ENCODE measurements at places on chromosomes 4 and X.
A peak's percentile ranks its signal among the peaks of the same experiment; 100 is the strongest.

DNA sequence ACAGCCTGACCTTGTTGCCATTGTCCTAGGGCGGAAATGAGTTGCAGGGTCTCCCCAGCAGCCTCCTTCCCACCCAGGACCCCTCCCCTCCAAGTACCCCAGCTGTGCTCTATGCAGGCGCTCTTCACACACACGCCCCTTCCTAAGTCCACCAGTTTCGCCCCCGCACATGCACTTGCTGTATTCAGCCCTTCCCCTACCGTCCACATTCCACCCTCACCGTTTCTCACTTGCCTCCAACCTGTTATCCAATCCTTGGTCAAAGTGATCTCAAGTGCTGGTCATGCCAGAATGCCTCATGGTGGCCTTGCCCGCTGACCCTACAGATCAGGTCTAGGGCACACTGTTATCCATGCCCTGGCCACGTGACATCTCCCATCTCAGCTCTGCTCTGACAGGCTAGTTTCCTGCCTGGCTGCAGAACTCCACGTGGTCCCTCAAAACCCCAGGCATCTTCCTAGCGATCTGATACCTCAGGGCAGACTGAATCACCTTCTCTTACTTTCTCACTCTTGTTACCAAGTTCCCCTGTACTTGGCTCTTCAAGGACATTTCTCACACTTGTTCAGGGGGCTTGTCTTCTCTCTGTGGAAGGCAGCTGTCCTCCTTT is 39.7 kb downstream of the NSG1 start:
- no peak for DNase-seq

- DNase-seq, result no peak
Observed at GRCh38 chrX:69303231-69303630, 138.0 kb upstream of the PJA1 start.

GRCh38 chrX:48897157-48897624 is 377 bp downstream of the TIMM17B start:
- no peak for DNase-seq

DNA sequence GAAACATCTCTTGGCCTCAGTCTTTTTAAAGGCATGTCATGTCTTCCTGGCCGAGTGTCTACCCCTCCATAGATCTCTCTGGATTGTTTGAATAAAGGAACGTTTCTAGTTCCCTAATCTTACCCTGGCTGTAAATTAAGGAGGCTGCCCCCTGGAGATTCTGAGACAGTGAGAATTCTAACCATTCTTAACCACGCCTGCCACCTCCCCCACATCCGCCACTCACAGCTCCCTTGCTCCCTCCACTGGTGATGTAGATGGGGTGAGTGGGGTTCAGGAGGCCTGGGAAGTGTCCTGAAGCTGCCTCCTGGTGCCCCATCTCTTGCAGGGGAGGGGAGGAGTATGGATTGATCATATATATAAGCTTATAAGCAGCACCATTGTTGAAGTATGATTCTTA is 48.0 kb upstream of the TRIM2 start:
- DNase-seq, result no peak

DNA sequence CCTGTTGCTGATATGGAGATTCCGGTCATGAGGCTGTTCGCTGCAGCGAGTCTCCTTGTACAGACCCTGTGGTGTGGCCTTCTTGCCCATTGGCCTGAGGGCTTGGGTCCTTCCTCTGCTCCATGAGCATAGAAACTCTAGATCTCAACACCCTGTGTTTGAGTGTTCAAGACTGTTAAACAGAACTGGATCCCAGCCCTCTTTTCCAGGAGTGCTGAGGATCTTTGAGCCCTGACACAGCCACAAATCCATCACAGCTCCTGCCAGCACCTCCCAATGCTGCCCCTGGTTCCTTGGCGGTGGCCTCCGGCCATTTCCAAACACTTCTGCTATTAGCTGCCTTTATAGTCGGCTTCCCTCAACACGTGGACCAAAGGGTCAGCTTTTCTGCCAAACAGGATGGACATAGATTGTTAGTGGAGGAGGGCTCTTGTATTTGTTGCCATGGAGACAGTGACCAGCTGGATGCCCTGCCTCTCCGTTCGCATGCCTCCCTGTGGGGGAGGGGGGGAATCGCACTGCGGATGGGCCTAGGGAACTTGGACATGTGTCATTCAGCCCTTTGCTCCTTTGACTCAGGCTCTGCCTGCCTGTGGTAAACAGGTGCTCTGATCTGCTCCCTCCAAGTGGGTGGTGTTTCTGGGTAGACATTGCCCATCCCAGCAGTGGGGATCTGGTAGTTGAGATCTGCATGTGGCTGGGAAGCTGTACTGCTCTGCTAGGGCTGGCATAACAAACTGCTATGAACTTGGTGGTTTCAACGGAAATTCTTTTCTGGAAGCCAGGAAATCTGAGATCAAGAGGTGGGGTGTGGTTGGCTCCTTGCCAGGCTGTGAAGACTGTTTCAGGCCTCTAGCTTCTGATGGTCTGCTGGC is 6.9 kb upstream of the WDR1 start:
- no peak for DNase-seq

DNA sequence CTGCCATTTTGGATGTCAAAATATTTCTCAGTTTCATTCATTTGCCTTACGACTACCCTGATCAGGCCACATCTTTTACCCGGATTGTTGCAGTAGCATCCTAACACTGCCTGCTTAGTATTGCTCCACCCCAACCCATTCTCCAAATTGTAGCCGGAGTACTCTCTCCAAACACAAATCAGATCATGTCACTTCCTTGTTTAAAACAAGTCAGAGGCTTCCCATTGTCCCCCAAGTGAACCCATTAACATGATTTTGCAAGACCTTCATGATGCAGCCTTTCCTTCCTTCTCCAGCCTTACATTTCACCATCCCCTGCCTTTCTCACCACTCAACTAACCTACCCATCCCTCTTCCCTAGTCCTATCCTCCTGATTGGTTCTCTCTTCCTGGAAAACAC is 53.1 kb downstream of the FANCB start:
- no peak for DNase-seq

DNA sequence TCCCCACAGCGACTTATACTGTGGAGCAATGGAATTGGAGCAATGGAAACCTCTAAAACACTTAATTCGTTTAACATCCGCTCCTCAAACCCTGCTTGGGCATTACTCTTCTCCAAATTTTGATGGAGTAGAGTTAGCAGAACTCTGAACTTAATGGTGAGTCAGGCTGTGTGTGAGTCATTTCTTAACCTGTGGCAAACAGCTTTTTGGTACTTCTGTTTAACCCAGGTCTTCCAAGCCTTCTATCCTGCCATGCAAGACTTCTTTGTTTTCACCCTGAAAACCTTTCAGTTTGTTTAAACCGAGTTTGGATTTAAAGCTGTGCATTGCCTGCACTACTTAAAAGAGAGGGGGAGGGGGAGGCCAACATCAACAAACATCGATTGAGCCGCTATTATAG is 3.6 kb upstream of the AMOT start:
- DNase-seq, result no peak

GRCh38 chr4:95821867-95822266 is 18.0 kb upstream of the PDHA2 start:
- no peak for DNase-seq

- no peak for DNase-seq
Observed at GRCh38 chr4:55399581-55399980, 3.8 kb downstream of the TMEM165 start.

DNA sequence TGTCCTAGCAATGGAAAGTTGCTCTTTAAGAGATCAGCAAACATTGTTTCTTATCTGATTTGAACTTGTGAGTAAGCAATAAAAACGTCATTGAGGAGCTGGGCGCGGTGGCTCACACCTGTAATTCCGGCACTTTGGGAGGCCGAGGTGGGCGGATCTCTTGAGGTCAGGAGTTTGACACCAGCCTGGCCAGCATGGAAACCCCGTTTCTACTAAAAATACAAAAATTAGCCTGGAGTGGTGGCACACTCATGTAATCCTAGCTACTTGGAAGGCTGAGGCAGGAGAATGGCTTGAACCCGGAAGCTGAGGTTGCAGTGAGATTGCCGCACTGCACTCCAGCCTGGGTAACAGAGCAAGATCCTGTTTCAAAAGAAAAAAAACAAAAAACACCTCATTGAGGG is 11.2 kb upstream of the PLAC8 start:
- DNase-seq, result peak; percentile 38

DNA sequence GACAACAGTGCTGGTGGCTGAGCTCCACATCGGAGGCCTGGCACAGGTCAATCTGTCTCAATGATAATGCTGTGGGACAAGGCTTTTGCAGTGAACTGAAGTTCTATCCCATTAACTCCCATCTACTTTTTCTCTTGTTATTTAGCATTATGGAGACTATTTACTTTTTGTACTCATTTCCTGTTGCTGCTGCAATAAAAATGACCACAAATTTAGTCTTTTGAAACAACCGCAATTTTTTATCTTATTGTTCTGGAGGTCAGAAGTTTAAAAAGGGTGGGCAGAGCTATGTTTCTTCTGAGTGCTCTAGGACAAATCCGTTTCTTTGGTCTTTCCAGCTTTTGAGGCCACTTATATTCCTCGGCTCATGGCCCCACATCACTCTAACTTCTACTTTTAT is 111.0 kb upstream of the PITX2 start:
- DNase-seq, result no peak

- no peak for DNase-seq
Observed at GRCh38 chrX:8453611-8454010, 11.0 kb upstream of the VCX3B start.
